Tibial nerve (tissue), 4 donors: ENCODE measurements at places on chromosomes 4 and X. TPM values are rescaled to one million over a fixed set of nuclear protein-coding genes. Genes with fewer than 3 reads are reported as not detected.

- DNase-seq, result peak; percentile 76
- H3K27me3 ChIP-seq, result no peaks in the 10 kb centered on the region
- H3K27ac ChIP-seq, result peak overlapping the region; percentile 71
Measured at GRCh38 chr4:3387943-3388361, 53.8 kb upstream of the HGFAC start.

DNA sequence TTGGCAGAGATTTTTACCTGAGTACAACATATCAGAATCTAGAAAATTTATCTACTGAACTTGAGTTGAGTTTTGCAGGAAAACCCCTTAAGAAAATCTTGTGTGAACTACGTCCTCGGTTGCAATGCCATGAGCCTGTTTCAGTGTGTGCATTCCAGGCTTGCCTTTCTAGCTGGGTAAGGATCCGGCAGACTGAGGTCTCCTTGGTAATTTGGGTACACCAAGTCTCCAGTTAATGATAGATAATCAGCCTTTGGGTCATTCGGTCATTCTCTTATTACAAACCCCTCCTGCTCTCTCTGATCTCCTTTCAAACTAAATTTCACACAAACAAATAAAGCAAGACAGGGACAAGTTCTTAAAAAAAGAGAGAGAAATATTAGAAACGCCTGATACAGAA lies 5.9 kb upstream of the HAND2 start:
- H3K4me1 ChIP-seq, result no peaks in the 10 kb centered on the region
- H3K27me3 ChIP-seq, result peaks cover 100% of the 10 kb centered on the region
- no peaks in the 10 kb centered on the region for H3K36me3 ChIP-seq
- no peak overlapping the region for H3K27ac ChIP-seq

The CSAG3 gene
- not detected for total RNA-seq

The PLP1 gene
- 482 TPM for total RNA-seq

The FABP2 gene
- total RNA-seq, result not detected
